ENCODE measurements at places on chromosomes 2 and 18.
A peak's percentile ranks its signal among the peaks of the same experiment; 100 is the strongest.

- no peak for DNase-seq
Observed at GRCh38 chr2:240134956-240135520, 1.1 kb downstream of the COPS9 start.

DNA sequence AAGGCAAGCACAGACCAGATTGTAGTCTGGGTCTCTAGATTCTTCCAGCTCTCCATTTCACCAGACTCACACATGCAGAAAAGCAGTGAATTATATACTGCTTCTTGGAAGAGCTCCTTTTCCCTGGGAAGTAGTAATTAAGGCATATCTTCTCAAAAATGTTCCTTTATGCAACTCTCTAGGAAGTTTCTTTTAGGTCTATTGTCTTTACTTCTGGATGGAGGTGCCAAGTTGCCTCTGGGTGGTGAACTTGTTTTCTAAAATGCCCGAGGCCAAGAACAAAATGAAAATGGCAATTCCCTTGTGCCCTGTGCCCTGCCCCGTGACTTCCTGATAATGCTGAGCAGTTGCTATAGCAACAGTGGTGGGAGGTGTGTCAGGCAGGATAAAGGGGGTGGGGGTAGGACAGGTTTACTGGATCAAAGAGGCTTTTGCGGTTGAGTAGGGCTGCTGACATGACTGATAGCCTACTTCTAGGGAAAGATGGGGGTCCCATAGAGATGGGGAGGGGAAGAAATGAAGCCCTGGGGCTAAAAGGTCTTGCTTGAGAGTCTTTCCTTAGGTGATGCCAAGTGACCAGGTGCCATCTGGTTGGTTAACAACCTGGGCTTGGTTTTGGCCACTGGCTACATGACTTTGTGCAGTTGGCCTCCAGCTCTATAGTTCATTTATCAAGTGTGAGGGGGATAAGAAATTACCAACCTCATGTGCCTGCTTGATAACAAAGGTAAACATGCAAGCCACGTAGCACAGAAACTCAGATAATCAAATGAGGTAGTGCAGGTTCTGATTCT lies 11.8 kb downstream of the IGFBP2 start:
- DNase-seq = no peak

- DNase-seq = peak; percentile 10
Observed at GRCh38 chr18:3626929-3627458, 177.0 kb downstream of the TGIF1 start.

GRCh38 chr18:58438161-58438957 lies 190.5 kb downstream of the ALPK2 start:
- no peak for DNase-seq

DNA sequence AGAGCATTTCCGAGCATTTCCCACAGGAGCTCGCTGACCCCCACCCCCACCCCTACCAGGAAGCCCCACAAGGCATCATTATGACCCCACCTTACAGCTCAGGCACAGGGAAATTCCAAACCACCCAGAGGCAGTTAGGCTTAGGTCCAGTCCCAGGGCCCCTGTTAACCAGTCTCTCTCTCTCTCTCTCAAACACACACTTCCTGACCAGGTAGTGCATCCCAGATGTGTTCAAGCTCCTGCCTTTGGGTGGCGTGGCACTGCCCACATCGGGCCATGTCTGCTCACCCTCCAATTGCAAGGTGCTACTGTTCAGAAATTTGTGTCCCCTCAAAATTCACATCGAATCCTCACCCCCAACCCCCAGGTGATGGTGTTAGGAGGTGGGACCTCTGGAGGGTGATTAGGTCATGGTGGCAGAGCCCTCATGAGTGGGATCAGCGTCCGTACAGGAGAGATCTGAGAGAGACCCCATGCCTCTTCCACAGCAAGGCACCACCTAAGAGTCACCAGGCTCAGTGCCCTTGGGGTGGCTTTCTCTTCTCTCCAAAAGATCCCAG lies 8.8 kb downstream of the COPS9 start:
- DNase-seq = no peak

DNA sequence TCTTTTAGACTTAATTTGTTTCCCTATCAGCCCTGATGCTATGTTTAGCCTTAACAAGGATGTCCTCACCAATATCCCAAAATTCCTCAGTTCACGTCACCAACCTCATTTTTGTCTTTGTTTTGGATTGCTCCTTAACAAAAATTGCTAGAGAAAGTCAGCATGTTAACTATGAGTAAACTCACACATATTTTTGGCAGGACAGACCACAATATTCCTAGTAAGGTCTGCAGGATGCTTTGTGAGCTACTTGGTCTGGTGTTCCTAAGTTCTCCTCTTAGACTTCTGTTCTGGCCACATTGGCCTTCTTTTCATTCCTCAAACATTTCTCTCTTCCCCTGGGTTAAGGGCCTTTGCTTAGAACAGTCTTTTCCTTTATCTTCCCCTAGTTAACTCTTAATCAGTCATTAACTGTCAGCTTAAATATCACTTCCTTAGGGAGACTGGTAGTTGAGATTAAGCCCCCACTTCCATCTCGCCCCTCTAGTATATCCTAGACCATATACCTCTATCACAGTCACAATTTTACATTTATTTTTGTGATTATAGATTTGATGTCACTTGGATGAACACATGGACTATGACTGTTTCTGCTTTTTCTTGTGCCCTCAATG lies 116.2 kb downstream of the ADCYAP1 start:
- DNase-seq = no peak

- no peak for DNase-seq
Observed at GRCh38 chr2:174554529-174555150, 43.0 kb downstream of the WIPF1 start.

DNA sequence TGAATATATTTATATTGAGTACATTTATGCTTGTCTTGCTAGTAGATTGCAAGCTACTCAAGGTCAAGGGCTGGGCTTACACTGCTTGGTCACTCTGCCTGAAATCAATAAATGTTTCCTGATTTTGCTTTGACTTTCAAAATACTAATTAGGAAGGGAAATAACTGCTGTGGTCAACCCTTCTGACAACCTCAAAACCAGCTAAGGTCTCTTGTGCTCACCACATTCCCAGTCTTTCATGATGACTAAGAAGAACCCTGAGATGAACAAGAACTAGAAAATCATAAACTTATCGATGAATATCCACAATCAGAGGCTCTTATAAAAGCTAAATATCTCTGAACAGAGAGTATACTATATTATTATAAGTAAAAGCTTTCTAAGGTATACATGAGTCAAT lies 33.3 kb downstream of the ABCB11 start:
- no peak for DNase-seq

DNA sequence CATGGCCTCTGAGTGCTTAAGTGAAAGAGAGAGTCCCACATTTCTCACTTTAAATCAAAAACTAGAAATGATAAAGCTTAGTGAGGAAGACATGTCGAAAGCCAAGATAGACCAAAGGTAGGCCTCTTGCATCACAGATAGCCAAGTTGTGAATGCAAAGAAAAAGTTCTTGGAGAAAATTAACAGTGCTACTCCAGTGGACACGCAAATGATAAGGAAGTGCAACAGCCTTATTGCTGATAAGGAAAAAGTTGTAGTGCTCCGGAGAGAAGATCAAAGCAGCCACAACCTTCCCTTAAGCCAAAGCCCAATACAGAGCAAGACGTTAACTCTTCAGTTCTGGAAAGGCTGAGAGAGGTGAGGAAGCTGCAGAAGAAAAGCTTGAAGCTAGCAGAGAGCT lies 32.1 kb downstream of the PSMD1 start:
- DNase-seq = no peak

DNA sequence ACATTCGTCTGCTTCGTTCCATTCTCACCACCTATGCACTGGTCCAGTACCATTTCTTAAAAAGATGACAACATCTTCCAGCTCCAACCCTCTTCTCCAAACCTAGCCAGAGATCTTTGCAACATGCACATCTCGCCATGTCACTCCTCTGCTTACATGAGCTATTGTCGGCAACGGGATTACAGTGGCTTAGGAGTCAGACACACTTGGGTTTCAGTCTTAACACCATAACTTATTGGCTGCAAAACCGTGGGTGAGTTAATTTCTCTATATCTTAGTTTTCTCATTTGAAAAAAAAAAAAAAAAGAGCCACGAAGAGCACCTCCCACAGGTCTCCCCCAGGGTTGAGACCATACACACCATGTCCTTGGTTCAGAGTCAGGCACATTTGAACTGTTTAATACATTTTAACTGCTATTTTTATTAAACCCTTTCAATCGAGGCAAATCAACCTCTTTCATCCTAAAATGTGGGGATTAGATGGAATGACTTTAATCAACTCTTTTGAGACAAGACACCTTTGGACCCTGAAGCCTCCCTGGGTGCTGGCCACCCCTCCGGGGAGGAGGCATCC lies 889 bp downstream of the ANKRD29 start:
- no peak for DNase-seq

DNA sequence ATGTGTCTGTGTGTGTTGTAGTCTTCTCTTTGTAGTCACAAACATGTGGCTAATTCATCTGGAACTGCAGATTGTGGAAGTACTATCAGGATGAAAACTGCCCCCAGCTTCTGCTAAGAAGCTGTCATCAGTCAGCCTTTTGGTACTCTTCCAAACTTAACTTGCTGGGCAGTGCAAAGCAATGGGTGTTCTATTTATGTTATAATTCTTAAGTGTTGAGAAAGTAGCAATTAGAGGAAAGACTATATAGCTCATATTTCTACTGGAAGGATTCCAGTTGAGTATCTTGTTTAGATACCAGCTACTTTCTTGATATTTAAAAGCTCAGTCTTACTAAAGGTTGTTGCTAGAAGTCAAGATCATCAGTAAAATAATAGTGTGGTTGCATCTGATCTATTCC lies 52.1 kb downstream of the SLC38A11 start:
- no peak for DNase-seq

GRCh38 chr2:10599921-10600320 lies 89.9 kb downstream of the NOL10 start:
- no peak for DNase-seq

GRCh38 chr2:109312902-109313301 lies 183.9 kb downstream of the SH3RF3 start:
- DNase-seq = no peak

DNA sequence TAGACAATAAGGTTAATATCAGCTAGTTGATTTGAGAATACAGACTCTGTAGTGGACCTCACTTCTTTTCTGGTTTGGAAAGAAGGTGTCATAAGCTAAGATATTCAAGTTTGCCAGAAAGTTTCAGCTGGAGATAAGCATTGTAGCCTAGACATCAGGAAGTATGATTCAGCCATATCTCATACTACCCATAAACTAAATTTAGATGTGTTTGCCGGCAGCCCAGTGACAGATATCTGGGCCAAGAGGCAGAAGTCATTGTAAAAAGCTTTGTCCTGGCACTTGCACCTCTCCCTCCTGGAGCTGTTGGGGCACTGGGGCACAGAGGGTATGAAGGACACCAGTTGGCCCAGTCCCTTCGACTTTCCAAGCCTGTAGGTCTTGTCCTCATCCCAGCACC lies 128.0 kb downstream of the EPHA4 start:
- DNase-seq = no peak

- DNase-seq = no peak
Observed at GRCh38 chr18:35095983-35096676, 54.9 kb downstream of the MAPRE2 start.

GRCh38 chr2:101185656-101186055 lies 34.5 kb upstream of the TBC1D8 start:
- no peak for DNase-seq

- no peak for DNase-seq
Observed at GRCh38 chr2:180733330-180733729, 247.1 kb upstream of the UBE2E3 start.

DNA sequence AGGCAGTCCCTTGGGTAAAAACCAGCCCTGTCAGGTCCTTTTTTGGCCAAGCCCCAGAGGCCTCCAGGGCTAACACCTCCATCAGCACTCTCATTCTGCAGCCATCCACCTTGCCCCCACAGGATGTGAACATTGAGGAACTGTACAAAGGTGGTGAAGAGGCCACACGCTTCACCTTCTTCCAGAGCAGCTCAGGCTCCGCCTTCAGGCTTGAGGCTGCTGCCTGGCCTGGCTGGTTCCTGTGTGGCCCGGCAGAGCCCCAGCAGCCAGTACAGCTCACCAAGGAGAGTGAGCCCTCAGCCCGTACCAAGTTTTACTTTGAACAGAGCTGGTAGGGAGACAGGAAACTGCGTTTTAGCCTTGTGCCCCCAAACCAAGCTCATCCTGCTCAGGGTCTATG lies 7.3 kb downstream of the IL1F10 start:
- DNase-seq = no peak

DNA sequence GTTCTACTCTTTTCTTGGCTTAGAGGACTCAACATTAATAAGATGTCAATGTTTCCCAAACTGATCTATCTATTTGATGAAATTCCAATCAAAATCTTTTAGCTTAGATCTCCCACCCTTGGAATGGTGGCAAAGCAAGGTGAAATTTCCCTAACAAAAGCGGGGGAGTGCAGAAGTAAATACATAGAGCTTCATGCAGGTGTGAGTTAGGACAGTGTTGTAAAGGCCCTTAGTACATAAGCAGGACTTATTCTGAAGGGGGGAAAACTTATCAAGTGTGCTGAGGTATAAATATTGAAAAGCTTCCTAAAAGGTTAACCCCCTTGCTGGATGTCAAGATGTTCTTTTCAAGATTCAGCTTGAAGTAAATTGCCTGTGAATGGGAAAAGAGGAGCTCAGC lies 608.6 kb upstream of the CELF4 start:
- no peak for DNase-seq

- DNase-seq = no peak
Observed at GRCh38 chr2:182435754-182436153, 8.9 kb upstream of the PDE1A start.

DNA sequence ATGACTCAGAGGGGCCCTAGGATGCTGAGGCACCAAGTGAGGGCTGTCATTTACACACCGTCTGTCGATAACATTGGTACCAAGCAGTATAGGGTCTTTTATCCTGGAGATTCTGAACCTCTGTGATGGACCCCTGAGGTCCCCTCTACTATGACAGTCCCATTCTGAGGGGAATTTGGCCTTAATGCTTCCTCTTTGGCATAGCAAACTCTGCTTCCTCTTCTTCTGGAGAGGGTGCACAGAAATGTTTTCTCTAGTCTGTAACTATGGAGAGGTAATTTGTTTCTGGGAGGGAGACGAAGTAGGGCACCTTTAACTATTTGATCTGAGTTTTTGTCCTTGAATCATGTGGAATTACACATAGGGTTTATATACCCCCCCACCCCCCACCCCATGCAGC lies 44.8 kb downstream of the INPP4A start:
- DNase-seq = no peak

- no peak for DNase-seq
Observed at GRCh38 chr18:78144669-78145068, 834.9 kb upstream of the SALL3 start.

- DNase-seq = no peak
Observed at GRCh38 chr2:11753452-11753885, 7.0 kb downstream of the LPIN1 start.

DNA sequence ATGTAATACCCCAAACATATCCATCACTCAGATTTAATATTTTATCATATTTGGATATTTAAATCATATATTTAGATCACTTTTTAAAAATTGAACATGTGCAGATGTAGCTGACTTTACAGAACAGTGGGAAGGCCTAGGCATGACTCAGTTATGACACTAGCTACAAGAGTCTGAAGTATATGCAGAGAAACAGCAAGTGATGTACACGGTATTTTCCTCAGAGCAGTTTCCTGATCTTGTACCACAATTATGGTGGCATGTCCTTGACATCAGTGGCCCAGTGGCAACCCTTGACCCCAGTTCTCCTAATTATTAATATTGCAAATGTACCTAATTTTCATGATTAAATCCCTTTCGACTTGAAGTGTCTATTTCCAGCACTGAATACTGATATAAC lies 28.2 kb downstream of the CDKL4 start:
- DNase-seq = no peak
